ENCODE measurements at places on chromosomes 3 and 15.

- no peak for DNase-seq
These were observed 17.6 kb downstream of the CALML4 start for GRCh38 chr15:68187559-68187958.

- no peak for DNase-seq
These were observed 83.4 kb upstream of the BHLHE40 start for GRCh38 chr3:4895838-4896237.

- DNase-seq, result no peak
These were observed 10.9 kb downstream of the MCTP2 start for GRCh38 chr15:94242257-94242656.

- DNase-seq, result no peak
These were observed 154.4 kb downstream of the CHL1 start for GRCh38 chr3:350871-351371.

DNA sequence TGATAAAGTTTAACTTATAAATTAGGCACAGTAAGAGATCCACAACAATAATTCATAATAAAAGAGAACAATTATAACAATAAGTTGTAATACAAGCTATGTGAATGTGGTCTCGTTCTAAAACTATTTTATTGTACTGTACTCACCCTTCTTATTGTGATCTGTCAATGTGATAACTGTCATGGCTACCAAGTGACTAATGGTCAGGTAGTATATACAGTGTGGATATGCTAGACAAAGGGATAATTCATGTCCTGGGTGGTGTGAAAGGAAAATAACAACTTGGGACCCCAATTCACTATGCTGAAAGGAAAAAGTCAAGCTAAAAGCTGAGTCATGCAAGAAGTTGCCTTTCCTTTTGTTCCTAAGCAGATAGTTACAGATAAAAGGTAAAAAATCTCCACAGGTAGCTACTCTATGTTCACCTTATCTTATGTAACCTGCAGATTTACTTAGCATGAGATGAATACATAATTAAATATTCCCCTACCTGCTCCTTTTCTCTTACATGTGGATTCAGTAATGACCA, 10.7 kb upstream of the CYP8B1 start:
- DNase-seq, result no peak

- DNase-seq, result no peak
These were observed 15.9 kb downstream of the HPS3 start for GRCh38 chr3:149145356-149145755.

Measured in endothelial cell (in vitro differentiated cells).